Stimulated activated CD8-positive, alpha-beta memory T cell treated with anti-CD3 and anti-CD28 coated beads, Interleukin-15, amount 100 ng/mL, for 48 hours (primary cell): ENCODE measurements at places on chromosomes 1 and 21.

DNA sequence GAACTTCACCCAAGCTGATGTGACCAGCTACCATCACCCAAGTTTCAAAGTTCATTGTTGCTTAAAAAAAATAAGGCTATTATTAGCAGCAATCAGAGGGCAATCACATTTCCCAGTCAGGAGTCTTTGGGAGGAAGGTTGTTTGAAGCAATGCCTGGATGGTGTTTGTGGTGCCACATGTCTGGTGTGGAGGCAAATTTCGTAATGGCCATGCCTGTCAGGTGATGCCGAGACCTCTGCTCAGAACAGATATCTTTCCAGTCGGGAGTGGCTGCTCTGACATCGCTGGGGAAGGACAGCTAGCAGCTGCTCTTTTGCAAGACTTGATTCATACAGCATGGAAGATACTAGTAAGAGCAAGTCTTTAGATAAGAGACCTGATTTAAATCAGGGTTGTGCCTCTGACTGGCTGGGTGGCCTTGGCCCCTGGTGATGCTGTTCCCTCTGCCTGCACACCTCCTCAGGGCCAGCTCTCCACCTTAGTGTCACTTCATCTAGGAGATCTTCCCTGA, 187.8 kb upstream of the JUN start:
- no peak for DNase-seq

- no peak for DNase-seq
These were observed 29.3 kb downstream of the COP1 start for GRCh38 chr1:176177764-176178163.

- no peak for DNase-seq
These were observed 33.4 kb downstream of the CENPF start for GRCh38 chr1:214636436-214636835.

DNA sequence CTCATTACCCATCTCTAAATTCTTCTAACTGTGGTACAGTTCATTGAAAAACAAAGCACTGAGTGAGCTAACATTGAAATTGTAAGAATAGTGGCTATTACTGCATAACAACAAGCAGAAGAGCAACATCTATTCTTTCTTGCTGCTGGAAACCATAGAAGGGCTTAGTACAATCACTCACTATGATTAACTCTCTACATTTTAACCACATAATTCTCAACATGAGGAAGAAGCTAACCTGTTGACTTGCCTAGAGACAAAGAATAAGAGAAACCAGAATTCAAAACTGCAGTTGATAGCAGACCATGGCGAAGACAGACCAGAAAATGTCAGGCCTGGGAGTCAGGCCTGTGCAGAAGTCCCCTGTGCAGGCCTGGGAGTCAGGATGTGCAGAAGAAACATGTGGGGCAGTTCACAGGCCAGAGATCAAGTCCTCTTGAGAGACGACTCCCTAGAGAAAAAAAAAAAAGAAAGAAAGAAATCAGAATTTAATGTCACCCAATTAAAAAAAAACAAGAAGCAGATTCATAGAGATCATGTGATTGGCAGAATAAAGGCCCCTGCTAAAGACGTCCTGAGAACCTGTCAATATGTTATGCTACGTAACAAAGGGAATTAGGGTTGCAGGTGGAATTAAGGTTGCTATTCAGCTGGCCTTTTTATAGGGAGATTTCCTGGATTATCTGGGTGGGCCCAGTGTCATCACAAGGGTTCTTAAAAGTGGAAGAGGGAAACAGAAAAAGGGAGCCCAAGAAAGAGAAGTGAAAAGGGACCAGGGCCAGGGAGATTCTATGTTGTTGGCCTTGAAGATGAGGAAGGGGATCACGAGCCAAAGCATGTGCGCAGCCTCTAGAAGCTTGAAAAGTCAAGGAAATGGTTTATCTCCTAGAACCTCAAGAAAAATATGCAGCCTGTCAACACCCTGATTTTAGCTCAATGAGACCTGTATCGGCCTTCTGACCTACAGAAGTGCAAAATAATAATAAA, 94.9 kb downstream of the MRPL39 start:
- no peak for DNase-seq

- no peak for DNase-seq
These were observed 1041.8 kb downstream of the PLA2G4A start for GRCh38 chr1:187870552-187870951.

GRCh38 chr1:218817071-218817470, 356.6 kb upstream of the LYPLAL1 start:
- DNase-seq = no peak

DNA sequence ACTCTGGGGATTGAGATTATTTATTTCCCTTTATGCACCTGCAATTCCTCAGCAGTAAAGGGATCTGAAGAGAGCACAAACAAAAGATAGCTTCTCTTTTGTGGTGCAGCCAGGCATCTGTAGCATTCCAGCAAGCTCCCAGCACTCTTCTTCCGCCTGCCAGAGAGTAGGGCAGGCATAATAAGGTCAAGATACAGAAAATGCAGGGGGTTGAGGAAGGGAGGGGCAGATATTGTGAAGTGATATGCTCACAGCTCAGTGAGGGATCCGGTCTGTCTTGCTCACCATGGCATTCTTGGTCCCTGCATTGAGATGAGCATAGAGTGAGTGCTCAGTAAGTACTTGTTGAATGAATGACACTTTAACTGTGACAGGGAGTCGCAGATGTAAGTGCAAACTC, 23.9 kb downstream of the FASLG start:
- DNase-seq = no peak

DNA sequence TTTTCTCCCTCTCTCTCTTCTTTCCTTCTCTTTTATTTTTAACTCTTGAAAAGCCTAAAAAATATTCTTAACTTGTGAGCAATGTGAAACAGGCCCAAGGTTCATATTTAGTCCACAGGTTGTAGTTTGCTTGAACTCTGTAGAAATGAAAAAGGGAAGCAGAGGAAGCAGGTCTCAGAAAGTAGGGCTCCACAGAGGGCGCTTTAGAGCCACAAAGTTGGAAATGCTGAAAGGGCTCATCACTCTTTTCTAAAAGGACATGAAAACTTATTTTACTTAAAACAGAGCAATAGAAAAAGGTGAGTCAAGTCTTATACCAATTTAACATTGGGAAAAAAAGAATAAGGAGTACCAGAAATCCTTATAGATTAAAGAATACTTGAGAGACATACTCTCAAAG, 247.0 kb downstream of the USP25 start:
- DNase-seq = no peak

DNA sequence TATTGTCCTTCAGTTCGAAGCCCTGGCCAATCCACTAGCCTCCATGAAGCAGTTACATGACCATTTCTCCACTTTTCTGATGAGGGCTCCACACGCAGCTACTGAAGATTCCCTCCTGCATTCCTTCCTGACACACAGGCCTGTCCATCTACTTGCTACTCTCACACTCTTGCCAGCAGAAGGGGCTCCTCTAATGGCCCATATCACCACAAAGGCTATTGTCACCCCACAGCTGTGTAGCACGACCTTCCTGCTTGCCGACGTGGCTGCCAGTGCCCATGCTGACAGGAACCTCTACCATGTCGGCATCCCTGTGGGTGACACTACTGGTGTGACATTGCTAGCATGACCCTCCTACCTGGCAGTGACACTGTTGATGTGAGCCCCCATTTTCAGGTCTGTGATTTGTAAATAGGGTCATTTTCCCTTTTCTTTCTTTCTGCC, 1528.6 kb upstream of the TPTE start:
- DNase-seq = no peak

DNA sequence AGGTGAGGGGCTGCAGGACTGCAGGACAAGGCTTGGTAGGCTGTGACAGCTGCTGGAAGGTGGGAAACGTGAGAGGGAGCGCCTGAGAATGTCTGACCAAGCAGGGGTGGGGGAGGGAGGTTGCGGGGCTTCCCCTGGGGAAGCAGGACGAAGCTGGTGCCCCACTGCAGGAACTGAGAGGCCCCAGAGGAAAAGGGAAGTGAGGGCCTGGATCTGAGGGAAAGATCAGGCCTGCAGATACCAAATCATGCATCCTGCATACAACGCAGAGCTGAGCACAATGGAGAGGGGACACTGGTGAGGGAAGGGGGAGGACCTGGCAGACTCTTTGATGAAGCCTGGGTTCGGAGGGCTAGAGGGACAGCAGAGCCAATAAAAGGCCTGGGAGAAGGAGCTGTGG, 65.7 kb upstream of the BACE2 start:
- DNase-seq = no peak

- DNase-seq = peak; percentile 67
These were observed at the start of gene LRRC3 for GRCh38 chr21:44454747-44455523. LRRC3 (plus strand) TSS chr21:44455510; CDS start chr21:44456645, 1,135 bp downstream.

DNA sequence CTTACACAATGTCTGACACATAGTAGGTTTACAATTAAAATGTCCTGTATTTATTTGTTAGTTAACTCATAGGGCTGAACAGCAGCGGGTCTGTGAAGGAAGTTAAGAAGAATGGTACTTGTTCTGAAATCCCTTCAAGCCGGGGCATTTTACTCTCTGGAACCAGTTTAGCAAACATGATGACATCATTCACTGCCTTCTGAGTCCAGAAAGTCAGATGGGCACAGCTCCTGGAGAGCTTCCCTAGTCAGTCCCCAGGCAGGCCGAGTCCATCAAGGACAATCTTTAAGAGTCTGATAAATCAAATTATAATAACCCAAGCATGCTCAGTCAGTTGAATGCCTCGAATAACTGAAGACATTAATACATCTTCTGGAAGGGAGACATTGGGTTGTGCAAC, 125.4 kb upstream of the DAB1 start:
- no peak for DNase-seq

GRCh38 chr1:179881642-179882252, 338 bp upstream of the TOR1AIP1 start:
- DNase-seq = no peak

- no peak for DNase-seq
These were observed 19.0 kb upstream of the ARF1 start for GRCh38 chr1:228063251-228064191.

DNA sequence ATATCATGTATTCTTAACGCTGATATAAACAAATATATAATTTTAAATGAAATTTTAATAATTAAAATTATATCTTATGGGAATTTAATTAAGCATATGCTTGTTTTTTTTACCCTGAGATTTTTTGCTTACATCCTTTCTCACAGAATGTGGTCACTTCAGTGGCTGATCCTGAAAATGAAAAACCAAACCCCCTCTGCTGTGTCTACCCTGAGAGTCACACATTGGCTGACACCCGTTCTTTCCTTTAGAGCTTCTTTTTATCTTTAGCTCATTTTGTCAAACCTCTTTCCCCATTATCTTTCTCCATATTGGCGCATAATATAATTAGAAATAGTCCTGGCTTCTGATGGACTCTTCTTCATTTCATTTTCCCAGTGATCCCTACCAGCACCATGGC, 10.8 kb upstream of the CACYBP start:
- DNase-seq = no peak

- DNase-seq = no peak
These were observed 290.4 kb upstream of the PLXNA2 start for GRCh38 chr1:208534599-208534897.
